ENCODE measurements at places on chromosomes 1 and 21.

GRCh38 chr1:67557696-67558448, 127.1 kb upstream of the GADD45A start:
- no peak for DNase-seq

GRCh38 chr1:45510036-45510971, 10.2 kb downstream of the MMACHC start:
- DNase-seq: no peak

DNA sequence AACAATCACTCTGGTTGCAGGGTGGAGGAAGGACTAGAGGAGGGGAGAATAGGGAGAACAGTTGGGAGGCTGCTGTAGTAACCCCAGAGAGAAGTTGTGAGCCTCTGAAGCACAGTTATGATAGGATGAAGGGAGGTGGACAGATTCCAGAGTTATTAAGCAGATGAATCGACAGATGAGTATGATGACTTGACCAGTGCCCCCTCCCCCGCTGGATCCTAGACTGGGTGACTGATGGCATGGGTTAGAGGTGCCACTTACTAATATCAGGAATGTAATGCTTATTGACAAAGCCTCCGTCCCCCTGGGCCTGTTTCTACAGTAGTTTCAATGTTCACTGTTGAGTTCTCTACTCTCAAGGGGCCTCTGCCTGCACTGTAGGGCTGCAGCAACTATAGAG, 14.0 kb upstream of the TIPRL start:
- DNase-seq: no peak

DNA sequence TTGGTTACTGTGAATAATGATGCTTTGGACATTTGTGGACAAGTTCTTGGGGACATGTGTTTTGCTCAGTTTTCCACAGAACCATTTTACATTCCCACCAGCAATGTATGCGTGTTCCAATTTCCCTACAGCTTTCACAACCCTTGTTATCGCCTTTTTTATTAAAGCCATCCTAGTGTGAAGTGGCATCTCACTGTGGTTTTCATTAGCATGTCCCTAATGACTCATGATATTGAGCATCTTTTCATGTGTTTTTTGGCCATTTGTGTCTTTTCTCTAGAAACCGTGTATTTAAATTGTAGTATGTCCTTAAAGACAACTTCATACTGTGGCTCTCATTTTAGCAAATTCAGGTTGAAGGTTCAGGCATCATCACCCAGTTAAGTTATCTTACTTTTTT, 132.1 kb downstream of the TGFBR3 start:
- no peak for DNase-seq

Data from HTR-8/SVneo (cell line).